ENCODE measurements at places on chromosomes 6 and 20.

GRCh38 chr6:45044086-45044485 is 284.0 kb upstream of the RUNX2 start:
- DNase-seq = no peak

GRCh38 chr6:53943395-53943794 is 148.6 kb downstream of the LRRC1 start:
- DNase-seq = peak; percentile 40

GRCh38 chr6:53238311-53238710 is 89.7 kb upstream of the GCM1 start:
- DNase-seq = no peak

DNA sequence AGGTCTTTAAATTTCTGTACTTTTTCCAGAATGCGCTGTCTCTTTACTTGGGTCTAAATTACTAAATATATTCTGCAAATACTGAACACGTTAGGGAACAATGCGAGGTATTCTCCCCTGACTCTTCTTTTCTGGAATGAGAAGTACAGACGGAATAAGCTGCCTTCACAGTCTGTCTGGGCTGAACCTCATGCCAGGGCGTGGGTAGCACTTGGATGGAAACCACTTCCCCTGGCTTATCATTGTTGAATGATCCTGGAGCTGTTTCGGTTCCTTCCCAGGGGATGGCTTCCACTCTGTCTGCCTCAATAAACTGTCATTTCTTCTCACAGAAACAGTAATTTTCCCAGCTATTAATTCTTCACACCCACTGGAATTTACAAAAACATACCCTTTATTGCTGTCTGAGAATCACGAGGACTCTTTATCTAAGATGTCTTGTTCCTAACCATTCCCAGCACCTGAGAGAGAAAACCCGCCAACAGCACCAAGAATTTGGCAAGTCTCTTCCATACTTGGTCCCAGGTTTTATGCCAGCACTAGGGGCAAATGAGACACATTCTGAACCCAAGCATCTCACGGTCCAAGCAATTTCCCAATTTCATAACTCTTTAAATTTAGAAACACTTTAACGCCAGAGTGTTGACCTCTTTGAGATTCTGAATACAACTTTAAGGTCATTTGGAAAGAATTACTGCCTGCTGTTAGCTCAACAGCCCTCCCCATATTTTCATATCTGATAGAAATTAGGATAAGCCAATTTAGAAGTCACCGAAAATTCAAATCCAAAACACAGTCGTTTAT is 43.2 kb upstream of the ADGRF5 start:
- DNase-seq = no peak

DNA sequence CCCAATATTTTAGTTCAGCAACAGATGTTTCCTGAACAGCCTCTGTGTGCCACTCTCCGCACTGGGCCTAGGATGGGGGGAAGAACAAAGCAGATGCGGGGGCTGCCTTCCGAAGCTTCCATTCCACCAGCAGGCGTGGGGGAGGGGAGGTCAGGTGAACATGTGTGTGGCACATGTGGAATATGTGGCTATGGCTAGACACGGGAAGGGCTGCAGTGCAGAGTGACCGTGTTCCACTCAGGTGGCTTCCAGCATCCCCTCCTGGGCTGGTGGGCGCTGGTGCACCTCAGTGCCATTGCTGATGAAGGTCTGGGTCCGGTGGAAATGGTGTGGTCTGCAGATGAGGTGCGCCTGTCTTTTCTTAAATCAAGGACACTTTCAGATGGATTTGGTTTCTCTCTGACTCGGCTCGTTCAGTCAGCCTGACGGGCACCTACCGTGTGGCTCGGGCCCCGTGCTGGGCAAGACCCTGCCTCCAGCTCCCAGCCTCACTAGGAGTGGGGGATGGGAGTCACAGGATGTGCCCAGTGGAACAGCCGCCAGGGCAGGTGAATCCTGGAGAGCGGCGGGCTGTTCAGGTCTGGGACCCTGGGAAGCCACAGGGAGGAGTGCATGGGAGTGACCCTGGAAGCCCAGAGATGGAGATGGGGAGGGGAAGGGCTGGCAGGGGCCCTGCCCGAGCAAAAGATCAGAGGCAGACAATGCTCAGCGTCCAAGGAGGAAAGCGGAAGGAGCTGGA is 111.0 kb downstream of the SYCP2 start:
- DNase-seq = no peak

GRCh38 chr6:131052181-131052580 is 10.9 kb downstream of the EPB41L2 start:
- no peak for DNase-seq
